ENCODE measurements at places on chromosomes 6 and 20.
A peak's percentile ranks its signal among the peaks of the same experiment; 100 is the strongest.

- no peak for DNase-seq
Measured at GRCh38 chr20:58817748-58818147, 33.0 kb downstream of the GNAS-AS1 start.

- no peak for DNase-seq
Measured at GRCh38 chr6:139144490-139145085, 9.7 kb downstream of the HECA start.

- peak; percentile 58 for DNase-seq
Measured at GRCh38 chr6:169019727-169020491, 233.7 kb downstream of the THBS2 start.

GRCh38 chr6:91299544-91300491, 712.9 kb upstream of the MAP3K7 start:
- DNase-seq: no peak

DNA sequence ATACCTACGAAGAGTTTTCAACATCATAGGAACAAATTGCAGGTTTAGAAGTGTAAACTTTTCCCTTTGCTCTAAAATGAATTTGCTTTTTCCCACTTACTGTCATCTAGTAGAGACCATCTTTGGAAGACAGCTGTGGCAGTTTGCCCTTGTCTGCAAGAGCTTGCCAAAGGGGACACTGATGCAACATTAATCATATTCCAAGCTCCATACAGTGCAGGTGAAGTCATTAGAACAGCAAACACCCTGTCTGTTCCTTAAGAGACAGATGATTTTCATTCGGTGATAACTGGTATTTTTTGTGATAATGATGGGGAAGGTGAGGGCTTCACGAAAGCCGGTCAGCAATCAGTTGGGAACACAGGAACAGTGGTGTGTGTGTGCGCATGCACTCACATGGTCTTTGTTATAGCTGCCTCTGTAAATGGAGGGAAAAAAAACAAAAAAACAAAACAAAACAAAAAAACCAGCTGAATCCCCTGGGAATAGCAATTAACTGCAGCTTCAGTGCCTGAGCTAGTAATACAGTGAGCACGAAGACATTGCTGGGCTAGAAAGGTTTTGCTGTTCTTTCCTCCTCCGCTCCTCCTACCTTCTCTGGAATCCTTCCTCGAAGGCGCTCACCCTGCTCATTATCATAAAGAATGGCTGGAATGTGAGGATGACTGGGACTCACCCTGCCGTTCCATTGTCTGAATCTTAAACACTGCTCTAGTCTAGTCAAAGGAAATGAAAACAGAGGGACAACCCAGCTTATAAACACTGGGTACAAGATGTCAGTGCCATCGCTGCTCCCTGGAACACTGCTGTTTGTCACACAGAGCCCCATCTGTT, 35.2 kb upstream of the KIF13A start:
- DNase-seq: no peak

DNA sequence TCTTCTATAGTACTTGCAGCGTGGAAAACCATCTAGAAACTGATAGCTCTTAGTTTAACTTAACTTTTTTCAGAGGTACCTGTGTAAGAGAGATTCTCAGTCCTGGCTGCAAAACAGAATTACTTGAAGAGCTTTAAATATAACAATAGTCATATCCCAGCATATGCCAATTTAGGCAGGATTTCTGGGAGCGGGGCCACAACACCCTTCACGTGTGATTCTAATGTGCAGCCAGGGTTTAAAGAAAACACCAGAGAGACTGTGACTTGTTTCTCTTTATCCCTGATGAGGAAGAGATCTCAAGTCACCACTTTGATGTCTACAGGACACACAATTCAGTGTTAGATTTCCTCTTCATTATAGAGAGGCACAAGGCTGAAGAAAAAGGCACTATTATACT, 103.7 kb downstream of the PDSS2 start:
- DNase-seq: no peak

DNA sequence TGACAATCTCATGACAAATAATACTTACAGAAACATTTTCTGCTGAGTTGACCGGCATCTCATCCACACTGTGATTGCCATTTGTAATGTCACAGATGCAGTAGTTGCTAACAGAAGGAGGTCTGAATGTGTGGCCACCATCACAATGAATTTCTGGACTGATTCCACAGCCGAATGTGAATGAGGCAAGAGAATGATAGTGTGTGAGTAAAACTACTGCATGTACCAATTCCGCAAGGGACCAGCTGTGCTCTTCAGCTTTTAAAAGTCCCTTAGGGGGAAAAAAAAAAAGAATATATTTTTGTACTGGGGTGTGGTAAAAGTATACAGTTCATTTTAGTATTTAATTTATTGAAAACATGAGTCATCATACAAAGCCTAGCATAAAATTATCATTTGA, 96.2 kb downstream of the SESN1 start:
- DNase-seq: no peak

- no peak for DNase-seq
Measured at GRCh38 chr20:51592564-51592963, 50.0 kb upstream of the NFATC2 start.

DNA sequence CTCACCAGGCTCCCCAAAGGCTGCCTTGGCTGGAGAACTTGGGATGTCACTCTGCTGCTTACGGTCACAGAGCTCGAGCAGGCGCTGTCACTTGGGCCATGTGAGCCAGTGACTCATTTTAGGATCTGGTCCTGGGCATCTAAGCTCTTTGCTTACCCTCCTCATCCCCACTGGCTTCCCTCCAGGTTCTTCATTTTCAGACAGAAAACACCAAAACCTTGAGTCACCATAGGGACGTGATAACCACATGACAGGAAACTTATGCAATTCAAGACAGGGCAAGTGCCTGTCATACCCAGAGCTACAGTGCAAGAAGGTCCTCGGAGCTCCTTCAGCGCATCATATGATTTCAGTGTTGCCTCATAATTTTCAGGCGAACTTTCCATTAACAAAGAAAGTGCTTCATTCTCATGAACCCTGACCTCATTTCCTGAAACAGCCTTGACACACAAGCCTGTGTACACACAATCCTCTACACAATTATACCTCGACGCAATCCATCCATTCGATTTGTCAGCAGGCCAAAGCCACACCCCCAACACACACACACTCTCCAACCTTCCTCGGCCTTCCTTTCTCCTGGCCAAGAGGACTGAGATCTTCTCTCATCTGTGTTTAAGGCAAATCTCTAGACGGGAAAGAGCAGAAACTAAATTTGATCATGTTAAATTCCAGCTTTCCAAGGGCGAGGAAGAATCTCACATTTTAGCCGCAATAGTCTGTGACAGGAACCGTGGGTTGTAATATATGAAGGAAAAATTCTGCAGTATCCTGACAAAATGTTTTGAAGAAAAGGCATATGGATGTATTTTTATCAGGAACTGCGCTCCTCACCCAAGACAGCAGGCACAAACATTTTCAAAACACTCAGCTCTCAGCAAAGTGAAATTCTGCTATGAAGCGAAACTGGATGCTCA, 25.3 kb downstream of the TBC1D7 start:
- DNase-seq: no peak

DNA sequence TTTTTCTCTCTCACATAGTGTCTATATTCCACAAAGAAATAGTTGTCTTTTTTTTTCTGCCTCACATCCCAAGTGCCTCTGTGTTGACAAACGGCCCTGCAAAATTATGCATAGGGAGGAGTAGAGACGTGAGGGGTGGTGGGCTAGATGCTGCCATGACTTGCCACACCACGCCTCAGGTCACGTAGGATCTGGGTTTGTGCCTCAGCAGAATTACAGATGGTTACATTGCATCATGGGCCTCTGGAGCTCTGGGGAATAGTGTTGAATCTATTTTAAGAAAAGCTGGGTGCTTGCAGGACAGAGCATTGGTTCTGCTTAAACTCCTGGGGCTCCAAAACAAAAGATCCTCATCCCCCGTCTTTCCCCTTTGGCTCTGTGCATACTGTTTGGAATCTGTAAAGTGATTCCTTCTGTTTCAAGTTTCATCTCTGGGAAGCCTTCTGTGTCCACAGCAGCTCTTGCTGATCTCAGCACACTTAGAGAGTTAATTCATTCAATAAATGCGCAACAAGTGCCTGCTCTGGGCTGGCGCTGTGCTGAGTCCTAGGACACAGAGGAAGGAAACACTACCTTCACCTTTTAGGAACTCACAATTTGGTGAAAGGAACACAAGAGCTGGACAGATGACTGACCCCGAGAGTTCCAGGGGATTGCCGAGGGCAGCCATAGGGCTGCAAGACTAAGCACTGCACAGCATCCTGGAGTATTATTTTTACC, 2.4 kb downstream of the FANCE start:
- DNase-seq: no peak

GRCh38 chr6:27556406-27556805, 83.5 kb upstream of the ZNF184 start:
- no peak for DNase-seq

DNA sequence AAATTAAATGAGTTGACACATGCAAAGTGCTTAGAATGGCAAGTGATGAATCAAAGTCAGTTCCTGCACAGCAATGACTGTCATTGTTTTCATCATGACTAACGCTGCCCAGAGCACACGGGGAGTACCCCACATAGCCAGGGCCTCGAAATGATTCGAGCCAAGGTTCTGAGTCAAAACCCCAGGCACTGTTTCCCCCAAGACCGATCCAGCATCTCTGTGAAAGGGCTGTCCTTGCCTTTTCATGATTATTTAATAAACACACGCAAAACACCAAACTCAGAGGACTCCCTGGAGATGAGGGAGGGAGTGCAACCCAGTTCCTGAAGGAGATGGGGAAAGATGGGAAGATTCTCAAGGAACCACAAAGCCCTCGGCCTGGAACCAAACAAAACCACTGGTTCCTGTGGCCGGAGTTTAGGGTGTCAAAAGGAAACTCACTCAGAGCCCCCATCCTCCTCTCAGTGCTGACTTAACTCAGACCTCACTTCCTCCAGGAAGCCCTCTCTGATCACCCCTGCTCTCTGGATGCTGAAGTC, 3.8 kb downstream of the PREX1 start:
- DNase-seq: no peak

DNA sequence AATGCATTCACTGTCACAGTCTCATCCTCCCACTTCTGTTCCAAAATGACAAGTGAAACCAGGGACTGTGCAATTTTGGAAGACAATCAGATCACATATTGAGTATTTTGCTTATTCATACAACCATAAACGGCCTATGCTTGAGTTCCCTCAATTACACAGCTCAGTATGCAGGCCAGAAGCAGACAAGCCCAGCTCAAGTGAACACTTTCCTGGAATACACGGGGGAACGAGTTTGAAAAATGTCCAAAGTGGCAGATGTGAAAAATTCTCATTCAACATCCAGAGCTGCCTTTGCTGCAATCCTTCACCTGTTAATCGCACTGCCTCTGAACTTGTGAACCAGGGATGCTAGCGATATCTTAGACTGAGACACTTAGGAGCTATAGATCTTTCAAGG, 190.2 kb downstream of the COL9A1 start:
- DNase-seq: no peak

DNA sequence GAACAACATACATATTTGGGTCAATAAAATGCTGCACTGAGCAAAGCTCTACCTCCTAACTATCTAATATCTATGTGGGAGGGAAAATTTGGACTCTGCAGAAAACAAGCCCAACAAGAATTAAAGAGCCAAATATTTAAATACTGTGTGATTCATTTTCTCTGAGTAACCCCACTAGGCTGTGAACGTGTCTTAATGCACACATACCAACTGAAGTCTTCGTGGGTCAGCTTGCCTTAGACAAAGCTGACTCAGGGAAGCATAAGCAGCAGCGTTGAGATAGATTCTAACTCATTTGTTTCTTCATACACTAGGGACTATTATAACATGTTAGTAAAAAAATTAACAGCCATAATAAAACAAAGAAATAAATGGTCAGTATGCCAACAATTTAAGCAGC, 114.3 kb downstream of the GJA1 start:
- no peak for DNase-seq

DNA sequence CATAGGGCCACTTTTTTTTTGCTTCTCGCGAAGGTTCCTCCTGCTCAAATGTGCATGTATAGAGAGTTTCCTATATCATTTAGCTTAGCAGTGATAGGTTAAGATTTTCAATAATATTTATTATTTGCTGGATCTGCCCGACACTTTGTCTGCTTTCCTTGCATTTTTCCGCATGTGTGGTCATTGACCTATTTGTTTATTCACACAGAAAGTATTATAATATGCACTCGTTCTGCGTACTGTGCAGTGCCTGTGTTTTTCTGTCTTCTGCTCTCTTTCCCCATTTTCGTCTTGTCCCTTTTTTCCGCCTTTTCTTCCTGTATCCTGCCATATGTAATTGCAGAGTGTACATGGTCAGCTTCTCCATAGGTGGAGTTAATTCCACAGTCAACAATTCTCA, 255.8 kb downstream of the TMEM242 start:
- no peak for DNase-seq

DNA sequence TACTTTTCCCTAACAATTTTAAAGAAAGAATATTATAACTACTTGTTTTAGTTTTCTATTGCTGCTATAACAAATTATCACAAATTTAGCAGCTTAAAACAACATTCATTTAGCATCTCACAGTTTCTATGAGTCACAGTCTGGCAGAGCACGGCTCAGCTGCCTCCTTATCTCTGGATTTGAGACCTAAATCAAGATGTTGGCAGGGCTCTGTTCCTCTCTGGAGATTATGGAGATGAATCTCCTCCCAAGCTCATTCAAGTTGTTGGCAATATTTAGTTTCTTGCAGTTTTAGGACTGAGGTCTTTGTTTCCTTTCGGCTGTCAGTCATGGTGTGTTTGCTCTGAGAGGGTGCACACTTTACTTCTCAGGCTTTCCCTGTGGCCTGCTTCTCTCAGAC, 1065.8 kb upstream of the EYS start:
- no peak for DNase-seq

DNA sequence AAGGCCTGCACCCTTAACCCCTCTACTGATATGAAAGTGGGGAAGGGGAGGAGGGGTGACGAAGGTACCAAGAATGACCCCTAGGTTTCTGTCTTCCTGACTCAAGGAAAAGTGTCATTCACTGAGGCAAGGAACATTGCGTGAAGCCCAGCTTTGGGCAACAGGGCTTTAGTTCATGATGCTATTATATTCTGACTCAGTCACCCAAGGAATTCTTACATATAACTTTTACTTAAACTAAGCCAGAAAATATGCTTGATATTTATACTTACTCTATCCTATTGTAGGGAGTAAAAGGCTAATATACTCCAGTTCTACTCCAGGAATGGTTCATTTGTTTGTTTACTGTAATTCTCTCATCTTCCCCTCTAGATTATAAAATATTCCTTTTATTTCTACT, 60.5 kb downstream of the DOP1A start:
- no peak for DNase-seq

DNA sequence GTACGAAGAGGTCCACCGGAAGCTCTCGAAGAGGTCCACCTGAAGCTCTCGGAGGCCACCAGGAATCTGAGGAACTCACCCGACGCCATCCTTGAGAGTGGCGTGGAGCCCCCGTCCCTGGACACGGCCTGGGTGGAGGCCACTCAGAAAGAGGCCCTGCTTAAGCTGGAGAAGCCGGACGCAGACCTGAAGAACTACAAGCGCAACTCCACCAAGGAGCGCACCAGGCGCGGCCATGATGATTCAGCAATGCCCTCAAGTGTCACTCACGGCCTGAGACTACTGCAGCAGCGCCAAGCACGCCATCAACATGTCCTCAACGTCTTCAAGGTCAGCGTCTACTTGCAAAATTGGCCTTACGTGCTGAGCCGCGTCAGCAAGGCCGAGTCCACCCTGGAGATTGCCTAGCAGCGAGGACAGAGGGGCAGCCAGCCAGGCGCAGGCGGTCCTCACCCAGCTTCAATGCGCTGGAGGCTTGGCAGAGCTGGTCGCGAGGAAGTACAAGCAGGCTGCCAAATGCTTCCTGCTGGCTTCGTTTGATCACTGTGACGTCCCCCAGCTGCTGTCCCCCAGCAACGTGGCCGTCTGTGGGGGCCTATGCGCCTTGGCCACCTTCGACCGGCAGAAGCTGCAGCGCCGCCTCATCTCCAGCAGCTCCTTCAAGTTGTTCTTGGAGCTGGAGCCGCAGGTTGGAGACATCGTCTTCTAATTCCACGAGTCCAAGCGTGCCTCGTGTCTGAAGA, 7.7 kb upstream of the GJA10 start:
- no peak for DNase-seq

Measured in NCI-H526 treated with DMSO at 0.1 percent for 48 hours (cell line).